RPMI8226 (cell line): ENCODE measurements at places on chromosomes 3 and 15.

DNA sequence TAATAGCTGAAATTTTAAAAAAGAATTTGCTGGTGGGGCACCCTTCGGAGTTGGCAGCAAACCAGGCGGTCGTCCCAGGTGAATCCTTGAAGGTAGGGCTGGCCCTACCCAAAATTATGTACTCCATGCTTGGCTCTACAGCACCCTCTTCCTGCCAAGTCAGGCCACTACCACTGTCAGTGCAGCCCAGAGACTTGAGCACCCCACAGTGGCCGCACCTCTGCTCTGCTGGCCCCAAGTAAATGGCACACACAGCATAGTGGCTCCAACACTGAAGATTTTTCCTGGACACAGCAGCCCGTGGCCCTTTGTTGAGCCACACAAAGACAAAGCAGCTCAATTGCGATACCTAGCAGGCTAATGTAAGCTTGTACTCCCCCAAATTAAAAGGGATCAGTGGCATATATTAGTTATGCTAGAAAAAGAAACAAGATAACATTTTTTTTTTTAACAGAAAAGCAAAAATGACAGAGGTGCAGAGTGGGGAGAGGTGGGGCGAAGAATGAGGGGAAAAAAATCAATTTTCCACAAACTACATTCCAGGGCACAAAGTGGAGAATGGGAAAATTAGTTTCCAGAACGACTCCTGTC lies 250.5 kb downstream of the UACA start:
- peak; percentile 96 for DNase-seq

DNA sequence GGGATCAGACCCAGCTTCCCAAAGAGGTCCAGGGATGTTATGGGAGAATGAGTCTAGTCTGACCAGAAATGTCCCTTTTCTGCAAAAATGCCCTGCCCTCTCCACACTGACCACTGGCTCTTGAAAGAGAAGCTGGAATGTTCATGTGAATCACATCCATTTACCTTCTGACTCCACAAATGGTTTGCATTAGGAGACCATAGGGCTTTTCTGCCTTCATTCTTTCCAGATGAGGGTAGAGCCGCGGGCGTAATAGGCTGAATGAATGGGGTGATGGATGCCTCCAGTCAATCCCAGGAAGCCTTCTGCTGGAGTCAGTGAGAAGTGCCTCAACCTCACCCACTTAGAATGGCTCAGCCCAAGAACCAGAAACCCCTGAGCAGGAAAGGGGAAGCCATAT lies 47.2 kb upstream of the IREB2 start:
- DNase-seq, result no peak

DNA sequence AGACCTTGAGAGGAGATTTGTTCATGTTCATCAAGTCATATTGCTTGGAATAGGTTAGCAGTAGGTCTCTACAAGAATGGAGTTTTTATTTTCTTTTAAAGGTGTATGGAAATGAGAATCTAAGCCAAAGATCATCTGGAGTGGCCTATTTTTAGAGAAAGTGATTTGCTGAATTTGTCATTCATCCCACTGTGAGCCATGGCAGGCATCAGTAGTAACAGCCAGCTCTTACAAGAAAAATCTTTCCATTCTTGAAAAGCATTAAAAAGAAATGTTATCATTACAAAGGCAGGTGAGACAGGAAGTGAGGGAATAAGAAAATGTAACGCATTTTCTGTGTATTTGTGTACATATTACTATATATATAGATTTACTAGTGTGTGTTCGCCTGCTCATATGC lies 29.6 kb downstream of the STAC start:
- no peak for DNase-seq

GRCh38 chr15:100997442-100997841 lies 78.3 kb downstream of the LRRK1 start:
- DNase-seq, result no peak

DNA sequence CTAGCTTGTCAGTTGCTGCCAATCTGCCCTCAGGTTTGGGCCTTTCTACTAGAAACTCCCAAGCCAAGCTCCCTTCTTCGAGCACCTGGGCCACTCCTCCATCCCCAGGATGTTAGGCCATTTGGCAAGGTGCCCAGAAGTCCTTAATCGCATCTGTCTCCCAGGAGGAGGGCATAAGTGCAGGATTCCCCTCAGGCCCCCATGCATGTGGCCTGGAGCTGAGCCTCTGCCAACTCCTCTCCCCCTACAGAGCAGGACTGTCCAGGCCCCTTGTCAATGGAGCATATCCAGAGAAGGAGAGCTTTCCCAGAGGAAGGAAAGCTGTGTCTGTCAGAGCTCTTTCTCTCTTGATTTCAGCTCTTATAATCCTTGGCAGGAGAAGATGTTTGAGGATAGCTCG lies 182.6 kb upstream of the ROPN1 start:
- DNase-seq, result no peak

- no peak for DNase-seq
Observed at GRCh38 chr15:67832897-67833709, 6.7 kb downstream of the RNU6-1 start.

GRCh38 chr3:127856801-127857200 lies 34.5 kb upstream of the MGLL start:
- DNase-seq, result no peak

DNA sequence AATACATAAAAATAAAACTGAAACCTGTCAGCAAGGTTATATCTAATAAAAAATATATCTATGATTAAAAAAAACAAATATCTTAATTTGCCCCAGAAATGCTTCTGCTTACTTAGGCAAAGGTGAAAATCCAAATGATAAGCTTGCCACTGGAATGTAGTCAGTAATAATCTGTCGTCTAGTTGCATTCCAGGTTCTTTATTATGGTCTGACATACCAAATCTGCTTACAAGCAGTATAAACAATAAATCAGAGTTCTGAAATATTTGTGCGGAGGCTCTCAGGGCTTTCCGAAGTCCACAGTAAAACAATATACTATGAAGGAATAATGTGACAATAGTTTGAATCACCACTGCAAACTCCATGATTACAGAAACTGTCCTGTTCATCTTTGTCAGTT lies 1133.5 kb downstream of the ROBO1 start:
- DNase-seq, result no peak

GRCh38 chr15:76337059-76337695 lies 604 bp downstream of the ISL2 start:
- DNase-seq, result peak; percentile 77

- no peak for DNase-seq
Observed at GRCh38 chr3:42043099-42043813, 47.9 kb upstream of the TRAK1 start.

- no peak for DNase-seq
Observed at GRCh38 chr15:81184188-81184587, 12.5 kb upstream of the IL16 start.
